ENCODE measurements at places on chromosomes 1 and 21.

- DNase-seq: no peak
Measured at GRCh38 chr1:165883056-165883455, 55.6 kb downstream of the UCK2 start.

GRCh38 chr1:185338719-185339622 is 21.9 kb upstream of the IVNS1ABP start:
- no peak for DNase-seq

DNA sequence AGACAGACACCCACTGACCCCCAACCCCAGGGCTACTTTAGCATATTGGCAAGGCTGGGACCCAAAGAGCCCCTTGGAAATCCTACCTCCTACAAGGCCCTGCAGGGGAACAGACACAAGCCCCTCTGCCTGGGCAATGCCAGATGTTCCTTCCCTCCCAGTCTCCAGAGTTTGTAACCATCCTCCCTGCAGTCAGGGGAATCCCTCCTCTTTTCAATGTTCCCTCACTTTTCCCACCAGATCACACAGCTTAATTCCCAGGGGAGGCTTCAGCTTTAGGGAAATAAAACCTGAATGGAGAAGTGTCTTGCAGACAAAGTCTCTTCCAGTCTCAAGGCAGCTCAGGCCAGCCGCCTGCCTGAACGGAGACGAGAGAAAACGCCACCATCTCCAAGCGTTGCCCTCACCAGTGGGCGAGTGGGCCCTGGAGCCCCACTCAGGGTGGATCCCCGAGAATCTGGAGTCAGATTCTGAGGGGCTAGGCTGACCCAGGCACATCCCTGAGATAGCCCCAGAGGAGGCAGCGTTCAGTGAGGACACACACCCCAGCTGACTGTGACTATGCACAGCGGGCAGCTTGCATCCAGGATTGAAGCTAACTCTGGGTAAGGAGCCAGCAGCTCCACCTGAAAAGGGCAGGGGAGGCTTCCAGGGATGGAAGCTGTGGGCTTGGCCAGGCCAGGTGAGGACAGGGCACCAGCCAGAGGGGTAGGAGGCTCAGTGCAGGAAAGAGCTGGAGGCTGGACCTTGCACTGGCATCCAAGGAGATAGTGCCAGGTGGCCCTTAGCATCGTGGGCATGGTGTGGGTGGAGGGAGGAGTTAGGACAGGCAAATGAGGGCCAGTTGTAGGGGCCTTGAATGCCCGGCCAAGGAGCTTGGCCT is 44.0 kb upstream of the ZC3H12A start:
- no peak for DNase-seq

- peak; percentile 13 for DNase-seq
Measured at GRCh38 chr1:65467536-65467935, 47.1 kb downstream of the LEPR start.

DNA sequence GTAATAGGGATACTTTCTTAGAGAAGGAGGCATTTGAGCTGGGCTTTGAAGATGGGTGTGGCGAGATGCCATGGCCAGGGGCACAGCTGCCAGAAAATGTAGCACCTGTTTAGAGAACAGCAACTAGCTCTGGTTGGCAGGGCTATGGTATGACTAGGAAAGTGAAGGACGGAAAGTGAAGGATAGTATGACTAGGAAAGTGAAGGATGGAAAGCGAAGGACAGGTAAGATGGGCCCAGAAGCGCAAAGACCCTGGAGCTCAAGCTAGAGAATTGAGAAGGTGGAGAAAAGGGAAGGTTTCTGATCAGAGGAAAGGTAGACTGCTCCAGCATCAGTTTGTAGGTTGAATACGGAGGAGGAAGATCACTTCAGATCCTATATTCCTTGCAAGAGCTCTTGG is 205.4 kb downstream of the SLC35F3 start:
- DNase-seq: no peak

GRCh38 chr1:217135987-217136894 is 413.0 kb upstream of the ESRRG start:
- no peak for DNase-seq

DNA sequence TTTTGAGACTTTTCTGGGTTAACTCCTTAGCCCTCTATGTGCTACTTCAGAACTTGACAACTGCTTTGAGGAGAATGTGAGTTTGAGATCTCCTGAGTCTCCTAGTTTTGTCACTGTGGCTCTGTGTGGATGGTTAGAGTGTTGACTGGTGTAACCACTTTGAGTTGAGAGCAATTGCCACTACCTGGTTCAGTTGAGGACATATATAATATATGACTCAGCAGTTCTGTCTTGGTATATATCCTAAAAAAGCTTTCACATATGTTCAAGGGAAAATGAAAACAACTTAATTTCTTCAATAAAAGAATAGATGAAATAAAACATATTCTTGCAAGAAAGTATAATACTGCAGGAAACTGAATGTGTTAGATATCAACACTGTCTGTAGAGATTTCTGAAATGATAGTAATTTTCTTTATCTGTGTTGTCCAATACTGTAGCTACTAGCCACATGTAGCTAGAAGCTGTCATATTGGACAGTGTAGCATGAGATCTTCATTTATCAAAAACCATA is 96.7 kb upstream of the QSOX1 start:
- no peak for DNase-seq

GRCh38 chr1:95388031-95388430 is 154.0 kb downstream of the RWDD3 start:
- no peak for DNase-seq

DNA sequence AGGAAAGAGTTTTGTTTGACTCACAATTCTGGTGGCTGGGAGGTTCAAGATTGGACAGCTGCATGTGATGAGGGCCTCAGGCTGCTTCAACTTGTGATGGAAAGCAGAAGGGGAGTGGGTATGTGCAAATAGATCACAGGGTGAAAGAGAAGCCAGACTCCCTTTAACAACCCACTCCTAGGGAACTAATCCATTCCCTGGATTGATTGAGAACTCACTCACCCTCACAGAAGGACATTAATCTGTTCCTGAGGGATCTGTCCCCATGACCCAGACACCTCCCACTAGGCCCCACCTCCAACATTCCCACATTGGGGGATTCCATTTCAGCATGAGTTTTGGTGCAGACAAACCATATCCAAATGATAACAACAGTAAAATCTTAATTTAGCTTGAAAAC is 25.6 kb downstream of the UBE2T start:
- no peak for DNase-seq

GRCh38 chr1:61198554-61198953 is 116.2 kb downstream of the NFIA start:
- no peak for DNase-seq

DNA sequence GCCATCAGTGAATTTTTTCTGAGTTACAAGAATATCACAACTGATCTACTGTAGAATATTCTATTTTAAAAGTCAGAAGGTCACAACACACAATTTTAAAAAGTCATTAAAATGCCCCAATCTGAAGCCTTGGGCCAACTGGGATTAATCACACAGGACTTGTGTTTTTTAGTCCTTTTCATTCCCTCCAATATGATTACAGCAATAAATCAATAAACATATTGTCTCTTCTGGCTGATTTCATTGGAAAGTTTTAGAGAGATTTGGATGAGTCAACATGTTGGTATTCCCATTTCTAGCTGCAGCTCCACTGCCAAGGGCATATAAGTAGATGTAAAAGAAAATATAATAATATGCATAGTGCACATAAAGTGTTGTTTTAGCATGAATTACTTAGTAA is 85.8 kb downstream of the NIBAN1 start:
- no peak for DNase-seq

- DNase-seq: no peak
Measured at GRCh38 chr1:227033880-227034279, 93.8 kb downstream of the COQ8A start.

DNA sequence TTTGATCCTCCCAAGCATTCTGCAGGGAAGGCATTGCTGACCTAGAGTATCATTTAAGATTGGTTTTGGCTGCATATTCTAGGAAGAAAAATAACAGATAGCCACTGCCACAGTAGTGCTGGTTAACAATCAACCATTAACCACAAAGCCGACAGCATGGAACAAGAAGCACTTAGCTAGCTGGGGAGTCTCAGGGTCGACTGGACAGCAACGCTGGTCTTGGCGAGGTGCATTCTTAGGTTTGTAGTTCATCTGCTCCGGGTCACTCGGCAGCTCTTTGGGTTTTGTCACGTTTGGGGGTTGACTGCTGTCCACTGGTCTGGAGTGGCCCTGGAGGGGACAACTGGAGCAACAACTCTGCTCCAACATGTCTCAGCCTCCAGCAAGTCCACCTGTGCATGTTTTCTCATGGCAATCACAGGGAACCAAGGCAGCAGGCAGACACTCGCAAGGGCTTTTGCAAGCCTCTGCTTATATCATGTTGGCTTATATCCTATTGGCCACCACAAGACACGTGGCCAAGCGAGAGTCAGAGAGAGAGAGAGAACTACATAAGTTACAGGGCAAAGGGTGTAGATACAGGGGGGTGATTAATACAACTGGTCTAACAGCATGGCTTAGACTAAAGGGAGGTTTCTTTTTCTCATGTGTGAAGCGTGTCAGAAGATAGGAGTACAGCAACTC is 99.5 kb downstream of the LACTBL1 start:
- no peak for DNase-seq

GRCh38 chr1:1892763-1893120 is 1.9 kb upstream of the GNB1 start:
- no peak for DNase-seq

- DNase-seq: no peak
Measured at GRCh38 chr1:224245188-224245587, 62.1 kb downstream of the DEGS1 start.

All from Panc1 (cell line).